ENCODE measurements at places on chromosomes 6 and 20.

GRCh38 chr20:59942245-59942644 lies 2.1 kb downstream of the FAM217B start:
- no peak for DNase-seq

DNA sequence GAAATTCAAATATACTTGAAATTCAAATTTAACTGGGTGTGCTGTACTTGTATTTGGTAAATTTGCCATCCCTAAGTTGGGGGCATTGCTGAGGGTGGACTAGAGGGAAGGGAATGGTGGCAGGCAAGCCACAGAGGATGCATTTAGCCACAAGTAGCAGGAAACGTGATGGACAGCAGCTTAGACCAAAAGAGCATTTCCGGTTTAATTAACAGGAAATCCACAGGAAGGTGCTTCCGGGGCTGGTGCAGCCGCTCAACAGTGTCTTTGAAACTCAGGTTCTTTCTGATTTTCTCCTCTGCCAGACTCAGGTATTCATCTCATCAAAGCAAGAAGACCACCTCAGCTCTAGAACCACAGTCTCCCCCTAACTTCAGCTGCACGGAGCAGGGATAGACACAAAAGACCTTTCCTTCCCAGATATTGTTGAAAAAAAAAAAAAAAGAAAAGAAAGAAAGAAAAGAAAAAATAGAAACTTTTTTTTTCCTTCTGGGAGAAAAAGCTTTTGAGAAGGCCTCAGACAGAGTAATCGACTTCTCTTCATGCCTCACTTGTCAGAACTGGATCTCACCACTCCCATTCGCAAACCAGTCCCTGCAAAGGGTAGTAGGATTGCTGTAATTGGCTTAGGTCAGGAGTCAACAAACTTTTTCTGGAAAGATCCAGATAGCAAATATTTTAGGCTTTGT lies 8.0 kb upstream of the BCAS1 start:
- no peak for DNase-seq

GRCh38 chr6:122363769-122364483 lies 35.5 kb upstream of the HSF2 start:
- DNase-seq = no peak

DNA sequence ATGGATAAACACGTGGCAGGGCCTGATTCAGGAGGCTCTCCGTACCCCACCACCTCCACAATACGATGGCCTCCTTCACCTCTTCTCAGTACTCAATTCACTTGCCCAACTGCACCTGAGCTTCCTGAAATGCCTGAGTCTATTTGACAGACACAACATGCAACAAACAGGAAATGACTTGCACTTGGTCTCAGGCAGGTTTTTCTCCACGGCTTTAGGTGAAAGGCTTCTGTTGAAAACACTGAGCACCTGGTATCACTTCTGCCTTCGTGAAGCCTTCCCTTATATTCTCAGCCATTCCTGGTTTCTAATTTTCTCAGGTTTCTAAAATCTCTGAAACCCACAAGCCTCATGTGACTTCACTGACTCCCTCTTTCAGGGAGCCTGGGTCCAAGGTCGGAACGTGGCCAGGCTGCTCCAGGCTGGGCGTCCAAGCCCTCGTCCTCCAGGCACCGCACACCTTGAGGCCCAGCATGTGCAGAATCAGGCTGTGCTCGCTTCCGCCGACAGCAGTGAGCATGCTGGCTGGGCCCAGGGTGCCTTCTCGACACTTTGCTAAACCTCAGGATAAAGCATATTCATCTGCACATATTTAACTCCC lies 34.7 kb downstream of the TAF4 start:
- no peak for DNase-seq

DNA sequence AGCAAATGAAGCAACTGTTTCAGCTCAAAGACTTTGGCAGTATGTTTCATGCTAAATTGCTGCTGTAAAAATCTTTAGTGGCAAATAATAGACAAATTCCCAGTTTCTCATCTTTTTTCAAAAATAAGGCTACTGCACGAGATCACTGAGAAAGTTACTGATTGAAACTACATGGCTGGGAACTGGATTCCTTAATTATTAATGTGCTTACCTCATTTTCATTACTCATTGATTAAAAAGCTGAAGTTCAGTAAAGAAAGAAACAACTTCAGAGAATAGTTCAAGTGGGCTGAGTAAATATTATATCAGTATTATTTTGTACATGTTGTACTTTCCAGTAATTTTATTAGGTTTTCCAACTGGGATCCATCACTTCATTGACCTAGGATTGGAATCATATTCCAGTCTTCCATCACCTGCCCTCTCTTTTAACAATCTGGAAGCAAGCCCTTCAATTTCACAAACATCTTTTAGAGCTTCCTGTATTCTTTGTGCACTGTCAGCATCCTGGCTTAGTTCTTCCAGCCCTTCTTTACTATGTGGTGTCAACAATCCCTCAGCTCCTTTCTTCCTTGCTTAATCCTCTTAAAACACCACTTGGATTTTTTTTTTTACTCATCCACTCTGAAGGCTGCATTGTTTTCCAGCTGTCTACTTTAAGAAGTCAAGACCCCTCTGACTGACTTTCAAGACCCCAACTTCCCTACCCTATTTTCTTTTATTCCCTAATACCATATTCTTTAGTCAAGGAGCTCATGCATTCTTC lies 4.3 kb downstream of the MEI4 start:
- no peak for DNase-seq

- DNase-seq = no peak
Observed at GRCh38 chr6:155130161-155130853, 133.5 kb upstream of the CLDN20 start.

DNA sequence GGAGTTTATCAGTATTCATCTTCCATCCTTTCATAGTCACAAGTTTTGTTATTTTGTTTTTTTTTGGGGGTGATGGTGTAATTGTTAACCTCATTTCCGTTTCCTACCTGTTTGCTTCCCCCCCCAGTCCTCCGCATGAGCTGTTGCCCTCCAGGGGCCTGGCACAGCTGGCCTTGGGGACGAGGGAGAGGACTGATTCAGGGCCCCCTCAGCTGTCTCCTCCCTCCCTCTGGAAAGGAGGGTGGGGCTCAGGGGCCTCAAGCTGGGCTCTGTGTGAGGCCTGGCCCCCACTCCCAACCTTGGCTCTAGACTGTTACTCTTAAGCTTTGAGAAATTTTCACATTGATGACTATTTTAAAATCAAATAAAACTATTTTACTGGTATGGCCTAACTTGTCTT lies 4.0 kb downstream of the LRRC73 start:
- no peak for DNase-seq

- no peak for DNase-seq
Observed at GRCh38 chr6:97656706-97657350, 373.8 kb upstream of the MMS22L start.

GRCh38 chr6:118668761-118669385 lies 17.5 kb upstream of the CEP85L start:
- no peak for DNase-seq

DNA sequence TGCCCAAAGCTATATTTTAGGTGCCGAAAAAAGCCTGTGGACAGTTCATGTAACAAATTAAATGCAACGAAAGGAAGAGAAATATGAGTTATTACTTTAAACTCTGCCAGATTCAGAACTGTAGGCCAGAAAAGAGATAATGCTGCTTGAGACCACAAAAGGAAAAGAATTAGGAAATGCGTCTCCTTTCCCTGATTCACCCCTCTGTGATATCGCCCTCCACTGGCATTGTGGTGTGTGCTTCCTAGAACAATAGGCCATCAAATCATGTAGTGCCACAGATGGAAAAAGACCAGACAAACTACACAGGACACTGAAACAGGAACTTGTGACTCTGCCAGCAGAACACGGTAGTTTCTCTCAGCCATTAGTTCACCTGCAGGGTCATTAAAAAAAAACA lies 14.7 kb upstream of the LAMA4 start:
- DNase-seq = no peak

GRCh38 chr20:49572857-49573256 lies 4.9 kb upstream of the PTGIS start:
- DNase-seq = no peak

Data from globus pallidus (tissue), 1 donor.